Retinal pigment epithelial cell (primary cell): ENCODE measurements at places on chromosomes 1 and 21.

- DNase-seq = no peak
Observed at GRCh38 chr21:29174607-29175013, 44.2 kb downstream of the MAP3K7CL start.

DNA sequence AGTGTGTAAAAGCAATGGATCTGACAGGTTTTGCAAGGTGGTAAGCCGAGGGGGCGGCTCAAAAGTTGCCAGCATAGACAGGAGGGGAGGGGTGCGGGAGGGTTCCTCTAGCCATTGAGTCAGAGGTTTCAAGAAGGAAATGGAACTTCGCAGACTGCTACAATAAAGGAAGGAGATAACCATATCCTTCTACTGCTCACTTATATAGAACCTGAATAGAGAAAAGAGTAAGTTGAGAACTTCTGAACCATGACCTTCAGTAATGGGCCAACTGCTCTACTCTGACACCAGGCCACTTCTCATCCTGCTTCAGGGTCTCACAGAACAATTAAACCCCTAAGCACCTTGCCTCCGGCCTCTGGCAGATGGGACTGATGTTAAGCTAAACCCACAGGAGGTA lies 26.3 kb upstream of the BCAR3 start:
- no peak for DNase-seq

DNA sequence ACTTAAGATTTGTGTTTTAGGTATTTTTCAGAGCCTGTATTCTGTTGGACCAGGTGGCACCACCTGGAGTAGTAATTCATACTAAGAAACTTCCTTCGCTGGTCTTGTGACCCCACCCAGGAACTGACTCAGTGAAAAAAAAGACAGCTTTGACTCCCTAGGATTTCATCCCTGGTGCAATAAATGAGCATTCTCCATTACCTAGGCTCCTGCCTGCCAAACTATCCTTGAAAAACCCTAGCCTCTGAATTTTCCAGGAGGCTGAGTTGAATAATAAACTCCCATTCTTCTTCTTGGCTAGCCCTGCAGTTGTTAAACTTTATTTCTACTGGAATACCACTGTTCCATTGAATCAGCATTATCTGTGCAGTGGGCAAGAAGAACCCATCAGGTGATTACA lies 10.6 kb upstream of the RGS18 start:
- no peak for DNase-seq

DNA sequence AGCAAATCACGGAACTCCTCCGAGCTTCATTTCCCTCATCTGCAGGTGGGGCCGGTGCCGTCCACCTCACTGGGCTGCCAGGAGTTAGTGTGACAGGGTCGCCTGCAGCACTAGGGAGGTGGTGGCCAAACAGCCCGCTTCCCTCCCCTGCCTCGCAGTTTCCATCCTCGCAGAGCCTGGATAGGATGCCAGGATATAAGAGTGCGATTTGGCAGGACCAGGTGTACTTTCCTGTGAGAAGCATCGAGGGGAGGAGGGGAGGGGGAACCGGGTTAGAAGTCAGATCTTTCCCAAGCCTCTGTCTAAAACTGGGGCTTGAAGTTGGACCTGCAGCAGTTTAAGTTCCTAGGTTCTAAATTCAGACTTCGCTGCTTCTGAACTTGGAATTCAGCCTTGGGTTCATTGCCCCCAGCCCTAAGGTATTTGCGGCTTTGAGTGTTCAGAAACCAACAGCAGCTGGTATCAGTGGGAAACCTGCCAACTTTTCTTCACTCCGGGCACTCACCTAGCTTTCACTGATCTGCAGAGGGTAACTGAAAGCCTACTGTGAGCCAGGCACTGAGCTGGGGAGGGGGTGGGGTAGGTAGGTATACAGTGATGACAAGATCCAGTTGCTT lies 1.7 kb upstream of the JUN start:
- DNase-seq = no peak

DNA sequence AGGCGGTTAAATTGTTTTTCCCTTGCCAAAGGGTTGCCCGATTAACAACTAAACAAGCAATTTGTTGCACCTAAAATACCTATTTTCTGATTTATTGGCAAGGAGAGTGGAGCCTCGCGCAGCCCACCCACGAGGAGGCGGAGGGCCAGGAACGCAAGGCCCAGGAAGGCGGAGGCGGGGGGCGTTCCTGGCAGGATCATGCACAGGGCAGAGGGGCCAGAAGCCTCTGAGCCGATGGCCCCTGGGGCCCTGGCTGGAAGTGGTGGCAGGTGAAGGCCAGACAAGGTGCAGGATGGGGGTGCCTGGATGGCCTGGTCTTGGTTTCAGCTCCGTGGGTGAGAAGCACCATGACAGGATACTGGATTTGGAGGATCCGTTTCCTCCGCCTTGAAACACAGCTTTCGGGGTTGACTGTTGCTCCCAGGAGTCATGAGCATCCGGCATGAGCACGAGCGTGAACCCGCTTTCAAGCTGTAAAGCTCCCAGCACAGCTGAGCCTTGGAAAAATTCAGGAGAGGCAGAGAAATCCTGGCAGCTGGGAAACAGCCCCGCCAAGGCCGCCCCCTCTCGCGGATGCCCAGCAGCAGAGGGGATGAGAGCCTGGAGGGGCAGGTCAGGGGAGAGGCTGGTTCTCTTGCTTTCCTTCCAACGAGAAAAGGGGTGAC lies 35.0 kb downstream of the AJAP1 start:
- DNase-seq = no peak

- no peak for DNase-seq
Observed at GRCh38 chr1:59691261-59691660, 123.5 kb upstream of the HOOK1 start.

GRCh38 chr1:222889440-222889839 lies 74.6 kb downstream of the DISP1 start:
- DNase-seq = no peak

DNA sequence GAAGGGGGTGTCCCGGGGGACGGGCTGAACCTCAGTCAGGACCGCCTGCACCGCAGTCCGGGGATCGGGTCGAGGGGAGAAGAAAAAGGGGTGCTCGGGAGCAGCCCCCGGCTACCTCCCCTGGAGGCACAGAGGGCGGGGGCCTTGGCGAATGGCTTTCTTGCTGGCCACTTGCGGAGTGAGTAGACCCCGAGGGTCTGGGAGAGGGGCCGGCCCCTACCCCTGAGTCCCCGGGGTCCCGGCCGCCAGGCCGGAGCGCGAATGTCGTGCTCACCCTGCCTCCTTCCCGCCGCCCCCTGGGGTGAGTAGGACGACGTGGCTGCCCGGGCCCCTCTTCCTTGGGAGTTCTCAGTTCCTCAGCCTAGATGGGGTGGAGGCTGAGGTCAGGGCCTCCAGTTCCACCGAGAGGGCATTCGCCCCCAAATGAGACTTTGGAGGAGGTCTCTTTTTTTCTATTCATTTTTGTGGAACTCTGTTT lies 113.0 kb downstream of the OSBPL9 start:
- no peak for DNase-seq

GRCh38 chr1:46718340-46718726 lies 581 bp downstream of the EFCAB14 start:
- no peak for DNase-seq

DNA sequence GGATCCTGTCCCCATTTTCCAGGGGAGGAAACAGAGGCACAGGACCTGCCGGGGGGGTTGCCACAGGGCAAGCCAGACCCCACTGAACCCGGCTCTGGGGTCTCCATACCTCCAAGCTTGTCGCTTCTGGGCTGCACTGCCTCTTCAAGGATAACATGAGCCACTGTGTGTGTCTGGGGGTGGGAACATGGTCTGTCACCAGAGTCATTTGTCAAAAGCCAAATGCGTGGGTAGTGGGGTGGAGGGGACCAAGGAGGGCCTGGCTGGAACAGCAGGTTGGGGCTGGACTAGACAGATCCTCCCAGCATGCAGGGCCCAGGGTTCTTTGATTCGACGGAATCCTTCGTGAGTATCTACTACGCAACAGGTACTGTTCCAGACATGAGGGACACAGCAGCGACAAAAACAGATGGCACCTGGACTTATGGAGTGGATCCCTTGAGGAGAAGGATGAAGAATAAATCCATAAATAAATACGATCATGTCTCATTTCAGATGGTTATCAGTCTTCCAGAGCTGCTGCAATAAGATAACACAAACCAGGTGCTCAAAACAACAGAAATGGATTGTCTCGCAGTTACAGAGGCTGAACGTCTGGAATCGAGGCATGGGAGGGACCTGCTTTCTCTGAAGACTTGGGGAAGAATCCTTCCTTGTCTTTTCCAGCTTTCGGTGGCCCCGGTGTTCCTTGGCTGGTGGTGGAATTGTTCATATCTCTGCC lies 28.7 kb downstream of the C1QB start:
- DNase-seq = no peak

GRCh38 chr1:44946725-44947062 lies 39.7 kb downstream of the EIF2B3 start:
- DNase-seq = no peak

DNA sequence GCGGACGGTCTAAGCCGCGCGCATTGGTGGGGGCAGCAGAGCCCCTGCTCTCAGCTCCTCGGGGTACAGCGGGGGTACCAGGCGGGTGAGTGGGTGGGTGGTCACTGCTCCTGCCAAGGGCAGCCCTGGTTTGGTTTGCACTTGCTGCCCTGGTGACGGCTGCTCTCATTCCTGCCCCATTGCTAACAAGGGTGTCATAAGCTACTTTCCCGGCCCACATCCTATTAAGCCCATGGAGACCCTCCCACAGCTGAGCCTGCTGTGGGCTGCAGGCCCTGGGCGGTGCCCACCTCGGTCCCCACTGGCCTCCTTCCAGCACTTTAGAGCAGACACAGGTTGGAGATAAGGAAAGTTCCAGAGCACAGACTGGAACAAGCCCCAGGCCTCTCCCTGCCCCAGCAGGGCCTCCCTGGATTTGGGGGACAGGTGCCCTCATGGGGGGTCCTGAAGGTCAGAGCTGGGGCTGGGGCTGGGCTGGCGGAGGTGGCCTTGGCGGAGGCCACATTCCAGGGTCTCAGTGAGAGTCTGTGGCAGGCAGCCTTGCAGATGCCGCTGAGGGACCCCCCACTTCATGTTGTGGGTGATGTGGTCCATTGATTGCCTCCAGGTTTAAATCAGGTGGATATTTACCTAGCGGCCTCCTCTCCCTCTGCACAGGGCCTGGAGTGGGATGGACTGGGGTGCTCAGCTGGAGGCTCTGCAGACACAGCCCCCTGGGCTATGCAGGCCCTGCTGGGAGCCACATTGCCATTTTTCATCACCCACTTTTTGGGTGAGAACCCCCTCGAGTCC lies 27.0 kb downstream of the COL18A1 start:
- peak; percentile 83 for DNase-seq

GRCh38 chr1:193629875-193630274 lies 443.5 kb upstream of the B3GALT2 start:
- DNase-seq = peak; percentile 35

DNA sequence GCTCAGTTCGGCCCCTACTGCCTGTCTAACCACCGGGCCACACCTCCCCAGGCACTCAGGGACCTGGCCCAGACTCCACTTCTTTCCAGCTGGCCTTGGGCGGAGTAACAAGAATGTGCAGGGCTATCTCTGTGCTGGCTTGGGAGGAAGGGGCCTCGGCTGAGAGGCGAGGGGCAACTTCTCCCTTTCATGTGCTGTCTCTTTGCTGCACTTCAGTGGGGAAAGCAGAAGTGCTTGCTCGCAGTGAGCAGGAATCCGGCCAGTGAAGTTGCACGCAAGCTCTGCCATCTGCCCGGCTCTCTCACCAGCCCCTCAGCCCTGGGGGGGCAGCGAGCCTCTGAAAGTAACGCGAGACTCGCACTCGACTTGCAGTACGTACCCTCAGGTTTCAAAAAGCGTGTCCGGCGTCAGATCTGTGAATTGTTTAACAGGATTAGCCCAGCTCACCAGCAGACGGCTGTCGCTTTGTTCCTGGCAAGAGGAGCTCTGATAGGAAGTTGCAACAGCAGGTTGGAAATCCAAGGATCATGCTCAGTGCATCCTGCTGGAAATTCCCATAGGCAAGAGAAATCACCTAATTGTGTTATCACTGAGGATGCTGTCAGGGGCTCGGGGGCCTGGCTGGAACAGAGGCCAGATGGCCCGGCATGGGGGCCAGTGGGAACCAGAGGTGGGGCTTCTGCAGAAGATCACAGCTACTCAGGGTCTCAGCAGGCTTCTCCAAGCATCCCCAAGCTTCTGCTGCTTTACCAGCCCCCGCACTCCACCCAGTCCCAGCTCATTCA lies 221.1 kb downstream of the NPHP4 start:
- DNase-seq = no peak

GRCh38 chr1:199335496-199335895 lies 692.0 kb upstream of the NR5A2 start:
- no peak for DNase-seq

DNA sequence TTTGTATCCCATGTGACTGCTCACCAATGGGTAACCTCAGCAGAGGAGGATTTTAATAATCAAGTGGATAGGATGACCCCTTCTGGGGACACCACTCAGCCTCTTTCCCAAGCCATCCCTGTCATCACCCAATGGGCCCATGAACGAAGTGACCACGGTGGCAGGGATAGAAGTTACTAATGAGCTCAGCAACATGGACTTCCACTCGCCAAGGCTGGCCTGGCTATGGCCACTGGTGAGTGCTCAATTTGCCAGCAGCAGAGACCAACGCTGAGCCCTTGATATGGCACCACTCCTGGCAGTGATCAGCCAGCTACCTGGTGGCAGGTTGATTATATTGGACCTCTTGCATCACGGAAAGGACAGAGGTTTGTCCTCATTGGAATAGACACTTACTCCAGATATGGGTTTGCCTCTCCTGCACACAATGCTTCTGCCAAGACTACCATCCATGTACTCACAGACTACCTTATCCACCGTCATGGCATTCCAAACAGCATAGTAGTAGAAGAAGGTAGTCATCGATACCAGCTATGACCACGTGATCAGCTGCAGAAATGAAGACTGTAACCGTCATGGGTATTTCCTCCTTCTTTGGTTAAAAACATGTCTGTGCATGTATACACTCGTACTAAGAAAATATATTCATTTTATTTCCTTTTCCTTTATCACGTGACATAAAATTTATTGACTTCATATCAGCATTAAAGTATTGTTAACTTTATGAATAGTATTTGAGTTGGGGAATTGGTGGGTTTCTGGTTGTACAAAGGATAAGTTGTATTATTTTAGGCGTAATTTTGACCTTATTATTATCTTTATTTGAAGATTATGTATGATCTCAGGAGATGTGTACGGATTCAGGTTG lies 562.6 kb downstream of the PTPRU start:
- DNase-seq = no peak
